ENCODE measurements at places on chromosomes 13 and 19.

- no peak for DNase-seq
Measured at GRCh38 chr13:47886314-47886713, 114.8 kb downstream of the SUCLA2 start.

GRCh38 chr19:10891405-10892086 is 20.2 kb downstream of the CARM1 start:
- no peak for DNase-seq

DNA sequence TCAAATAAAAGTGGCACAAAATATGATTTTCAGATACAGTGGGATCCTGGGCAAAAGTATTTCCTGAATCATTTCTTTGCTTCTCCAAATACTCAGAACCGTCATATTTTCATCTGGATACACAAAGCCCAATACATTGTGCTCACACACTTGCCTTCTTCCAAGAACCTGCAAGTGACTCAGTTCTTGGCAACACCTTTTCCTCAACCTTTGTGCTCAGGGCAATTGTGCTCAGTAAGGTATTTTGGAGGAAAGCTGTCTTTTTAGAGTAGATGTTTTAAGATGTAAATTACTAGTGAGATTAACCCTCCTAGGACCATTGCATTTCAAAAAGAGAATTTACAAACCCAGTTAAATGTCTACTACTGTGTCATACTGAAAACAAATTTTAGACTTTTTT is 233.5 kb downstream of the EFNB2 start:
- no peak for DNase-seq

- DNase-seq, result no peak
Measured at GRCh38 chr13:53105890-53106289, 77.3 kb downstream of the OLFM4 start.

- DNase-seq, result peak; percentile 82
Measured at GRCh38 chr19:6021878-6022569, 44.1 kb upstream of the RANBP3 start.

DNA sequence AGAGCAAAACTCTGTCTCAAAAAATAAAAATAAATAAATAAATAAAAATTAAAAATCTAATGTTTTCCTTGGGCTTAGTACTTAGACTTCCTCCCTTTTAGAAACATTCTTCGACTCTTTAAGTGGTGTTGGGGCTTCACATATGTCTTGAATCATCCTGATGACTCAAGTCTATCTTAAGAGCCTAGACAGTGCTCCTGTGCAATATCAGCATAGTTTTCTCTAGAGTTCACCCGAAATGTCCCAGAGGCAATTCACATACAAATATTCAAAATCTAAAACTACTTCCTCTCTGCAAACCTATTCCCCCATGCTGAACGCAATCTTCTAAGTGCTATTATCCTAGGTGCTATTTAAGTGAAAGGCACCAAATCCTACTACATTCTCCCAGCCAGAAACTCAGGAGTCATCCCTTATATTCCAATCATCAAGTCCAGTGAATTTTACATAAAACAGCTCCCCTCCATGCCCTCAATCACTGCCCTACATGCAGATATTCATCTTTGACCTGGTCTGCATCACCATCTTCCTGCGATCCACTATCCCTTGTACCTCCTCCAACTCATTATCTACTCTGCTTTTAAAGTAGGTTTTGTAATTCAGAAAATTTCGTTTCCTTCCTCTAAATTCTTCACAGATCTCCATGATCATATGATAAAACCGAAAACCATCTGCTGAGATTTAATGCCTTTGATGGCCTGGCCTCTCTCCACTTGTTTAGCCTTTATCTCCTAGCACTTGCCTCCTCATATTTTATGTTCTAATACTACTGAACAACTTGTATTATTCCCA is 102.7 kb downstream of the ELF1 start:
- no peak for DNase-seq

- peak; percentile 36 for DNase-seq
Measured at GRCh38 chr13:112767506-112768471, 78.0 kb downstream of the ATP11A start.

DNA sequence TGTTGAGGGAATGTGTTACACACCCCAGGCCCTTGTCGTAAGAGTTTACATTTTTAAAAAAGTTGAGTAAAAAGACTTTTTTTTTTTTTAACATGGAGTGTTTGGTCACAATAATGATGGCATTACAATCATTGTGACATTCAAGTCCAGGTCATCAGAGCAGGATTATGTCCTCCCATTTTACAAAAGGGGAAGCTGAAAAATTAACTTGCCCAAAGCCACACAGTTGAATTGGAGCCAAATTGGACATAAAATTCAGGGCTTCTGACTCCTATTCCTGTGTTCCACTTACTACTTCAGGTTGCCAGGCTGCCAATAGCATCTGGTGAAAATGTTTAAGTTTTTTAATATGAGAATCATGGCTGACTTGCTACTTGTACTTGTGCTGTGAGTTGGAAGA is 49.3 kb downstream of the DLEU7 start:
- DNase-seq, result no peak

- no peak for DNase-seq
Measured at GRCh38 chr13:109968876-109969577, 182.6 kb upstream of the IRS2 start.

- DNase-seq, result no peak
Measured at GRCh38 chr19:7505682-7506384, 10.1 kb upstream of the ZNF358 start.

DNA sequence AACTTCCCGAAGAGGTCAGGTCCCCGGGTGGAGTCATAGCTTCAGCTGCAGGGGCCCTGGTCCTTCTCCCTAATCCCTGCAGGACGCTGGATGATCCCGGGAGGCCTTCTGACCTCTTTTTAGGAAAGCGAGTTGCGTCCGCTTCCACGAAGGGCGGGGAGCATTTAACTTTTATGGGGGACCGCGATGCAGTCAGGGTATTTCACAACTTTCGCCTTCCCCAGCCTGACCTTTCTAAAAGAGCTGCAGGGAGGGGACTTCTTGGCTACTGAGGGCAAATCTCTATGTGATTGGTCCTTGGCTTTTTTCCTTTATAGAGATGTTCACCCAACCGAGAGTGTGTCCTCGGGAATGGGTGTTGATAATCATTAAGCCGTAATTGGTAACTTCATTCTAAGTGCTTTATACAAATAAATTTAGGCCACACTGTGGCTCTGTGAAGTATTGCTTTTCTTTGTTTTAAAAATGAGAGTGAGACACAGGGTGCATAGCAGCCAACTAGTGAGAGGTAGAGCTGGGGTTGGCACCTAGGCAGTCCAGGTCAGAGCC is 778 bp downstream of the ZNF230 start:
- DNase-seq, result no peak

GRCh38 chr13:73339086-73339485 is 280.3 kb downstream of the KLF5 start:
- no peak for DNase-seq

DNA sequence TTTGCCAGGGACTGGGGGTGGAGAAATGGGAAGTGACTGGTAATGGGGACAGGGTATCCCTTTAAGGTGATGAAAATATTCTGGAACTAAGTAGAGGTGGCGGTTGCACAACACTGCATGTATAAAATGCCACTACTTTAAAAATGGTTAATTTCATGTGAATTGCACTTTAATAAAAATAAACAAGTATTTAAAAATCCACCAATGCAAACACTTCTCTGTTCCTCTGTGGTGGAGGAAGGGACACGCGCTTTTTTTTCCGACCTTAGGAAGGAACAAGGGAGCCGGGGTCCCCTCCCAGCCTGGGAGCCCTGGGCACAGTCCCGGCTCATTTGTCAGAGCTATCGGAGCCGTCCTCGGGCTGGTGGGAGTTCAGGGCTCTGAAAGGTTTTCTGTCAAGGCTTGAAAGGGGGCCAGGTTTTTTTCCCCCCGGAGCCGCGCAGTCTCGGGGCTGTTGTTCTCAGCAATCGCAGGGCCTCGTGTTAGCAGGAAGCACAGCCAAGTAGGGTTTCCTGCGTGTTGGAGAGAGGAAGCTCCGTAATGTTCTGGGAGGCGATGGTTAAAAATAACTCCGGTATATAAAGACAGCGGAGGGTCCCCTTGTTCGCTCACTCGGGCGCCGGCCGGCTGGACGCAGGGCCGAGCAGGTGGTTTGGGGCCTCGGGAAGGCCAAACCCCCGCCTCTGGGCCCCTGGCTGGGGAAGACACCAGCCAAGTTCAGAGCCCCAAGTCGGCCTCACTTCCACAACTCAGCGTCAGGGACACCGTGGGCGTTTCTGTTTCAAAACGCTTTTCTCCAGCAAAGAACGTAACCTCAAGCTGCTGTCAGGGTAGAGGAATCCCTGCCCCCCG is 41.2 kb upstream of the KLF2 start:
- peak; percentile 72 for DNase-seq

DNA sequence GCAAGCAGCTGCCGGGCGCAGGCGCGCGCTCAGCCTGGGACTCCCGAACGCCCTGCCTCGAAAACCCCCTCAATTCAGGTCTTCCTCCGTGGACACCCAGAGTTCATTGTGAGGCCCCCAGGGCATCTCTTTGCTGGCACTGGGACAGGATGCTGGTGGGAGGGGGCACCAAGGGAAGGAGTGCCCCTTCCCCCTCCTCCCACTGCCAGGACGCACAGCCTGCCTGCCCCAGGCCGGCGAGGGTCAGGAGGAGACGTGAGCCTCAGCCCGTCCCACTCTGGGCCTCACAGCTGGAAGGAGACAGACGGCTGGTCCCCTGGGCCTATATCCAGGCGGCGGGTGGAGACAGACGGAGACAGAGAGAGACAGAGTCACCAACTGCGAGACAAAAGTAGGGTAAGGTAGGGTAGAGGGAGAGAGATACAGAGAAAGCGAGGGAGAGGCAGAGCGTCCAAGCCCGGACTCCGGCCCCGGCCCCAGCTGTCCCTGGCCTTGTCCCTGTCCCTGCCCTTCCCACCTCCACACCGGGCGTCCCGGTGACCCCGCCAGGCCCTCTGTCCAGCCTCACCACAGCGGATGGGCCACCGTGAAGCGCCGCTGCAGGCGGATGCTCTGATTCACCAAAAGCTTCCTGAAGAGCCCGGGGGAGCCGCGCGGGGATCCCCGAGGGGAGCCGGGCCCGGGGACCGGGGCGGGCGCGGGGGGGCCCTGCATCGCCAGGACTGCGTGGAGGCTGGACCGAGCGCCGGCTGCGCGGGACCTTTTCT is at the start of gene PDE4C:
Gene PDE4C (minus strand): TSS at position 737 of the 767 bp plus-strand sequence. CDS start 23 bp downstream, at position 714.
- DNase-seq, result no peak

DNA sequence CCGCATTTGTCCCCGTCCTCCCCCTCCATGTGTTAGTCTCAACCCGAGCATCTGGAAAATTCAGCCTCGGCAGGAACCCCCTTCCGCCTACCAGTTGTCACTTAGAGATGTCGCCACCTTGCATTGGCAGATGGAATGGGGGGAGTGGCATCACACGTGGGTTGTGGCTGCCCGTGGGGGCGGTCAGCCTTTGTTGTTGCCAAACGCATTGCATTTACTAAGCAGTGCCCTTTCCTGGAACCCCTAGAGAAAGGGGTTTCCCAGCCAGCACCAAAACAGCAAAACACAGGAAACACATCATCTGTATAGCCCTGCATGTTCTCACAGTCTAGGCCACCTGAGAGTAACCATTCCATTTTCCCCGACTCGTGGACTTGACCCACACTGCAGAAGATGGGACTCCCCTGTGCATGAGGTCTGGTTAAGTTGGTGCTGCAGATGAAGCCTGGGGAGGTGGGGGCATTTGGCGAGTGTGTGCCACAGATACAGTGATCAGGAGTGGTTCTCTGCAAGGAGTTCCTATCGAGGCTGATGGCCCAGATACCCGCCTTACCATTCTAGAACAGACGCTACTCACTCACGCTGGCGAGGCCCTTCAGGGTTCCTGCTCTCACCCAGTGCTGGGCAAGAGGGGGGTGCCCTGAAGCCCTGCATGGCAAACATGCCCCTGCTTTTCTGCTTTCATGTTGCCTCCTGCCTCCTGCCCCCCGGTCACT is 38.3 kb downstream of the TMED1 start:
- peak; percentile 88 for DNase-seq

- no peak for DNase-seq
Measured at GRCh38 chr19:3470500-3471128, 9.7 kb downstream of the SMIM24 start.

DNA sequence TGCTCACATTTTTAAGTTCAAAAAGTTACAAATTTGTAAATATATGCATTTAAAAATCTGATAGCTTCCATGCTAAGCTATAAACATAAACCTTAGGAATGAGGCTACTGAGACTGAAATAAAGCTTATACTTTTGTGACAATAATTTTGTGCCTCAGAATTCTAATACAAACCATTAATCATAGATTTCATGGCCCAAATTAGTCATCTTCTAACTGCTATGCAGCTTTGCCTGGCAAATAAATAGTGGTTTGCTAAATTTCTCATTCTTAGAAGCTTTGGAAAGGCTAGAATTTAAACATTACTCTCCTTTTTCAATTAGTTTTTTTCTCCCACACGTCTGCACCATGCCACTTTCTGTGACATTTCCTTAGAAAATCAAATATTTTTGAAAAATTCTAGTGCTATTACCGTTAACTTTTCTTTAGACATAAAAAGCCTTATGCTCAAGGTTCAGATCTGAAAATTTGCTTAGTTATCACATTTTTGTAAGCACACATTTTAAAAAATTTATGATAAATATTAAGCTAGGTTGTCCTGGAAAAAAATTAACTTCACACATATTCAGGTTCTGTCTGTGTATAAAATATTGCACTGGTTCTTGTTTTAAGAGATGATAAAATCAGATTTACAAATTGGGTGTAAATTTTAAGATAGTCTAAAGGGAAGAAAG is 46.9 kb downstream of the FNDC3A start:
- no peak for DNase-seq

- DNase-seq, result no peak
Measured at GRCh38 chr13:98568918-98569317, 8.0 kb downstream of the STK24 start.

DNA sequence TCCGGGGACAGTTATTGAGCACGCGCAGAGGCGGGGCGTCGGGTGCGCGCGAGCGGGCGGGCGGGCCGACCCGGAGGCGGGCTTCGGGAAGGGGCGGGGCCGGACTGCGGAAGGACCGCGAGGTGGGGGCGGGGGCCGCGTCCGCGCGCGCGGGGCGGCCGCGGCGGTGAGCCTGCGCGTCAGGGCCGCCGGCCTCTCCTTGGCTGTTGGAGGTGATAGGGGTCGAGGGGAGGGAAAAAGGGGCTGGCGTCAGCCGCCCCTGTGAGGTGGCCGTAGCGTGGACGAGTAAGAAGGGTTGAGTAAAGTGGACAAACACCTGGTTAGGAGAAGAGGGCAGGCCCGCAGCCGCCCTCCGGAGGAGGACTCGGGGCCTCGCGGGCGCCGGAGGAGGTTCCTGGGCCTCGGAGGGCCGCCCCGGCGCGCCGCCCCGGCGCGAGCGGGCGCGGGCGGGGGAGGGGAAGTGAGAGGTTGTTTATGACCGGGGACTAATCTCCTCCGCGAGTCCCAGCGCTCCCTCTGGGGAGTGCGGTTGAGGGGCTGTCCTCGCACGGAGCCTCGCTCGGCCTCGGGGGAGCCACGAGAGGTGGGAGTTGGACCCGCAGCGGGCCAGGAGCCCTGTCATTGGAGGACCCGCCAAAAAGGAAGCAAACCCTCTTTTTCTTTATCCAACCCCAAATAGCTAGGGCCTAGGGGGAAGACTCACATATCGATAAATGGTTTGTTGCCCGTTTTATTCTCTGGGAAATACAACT is 547 bp upstream of the INTS6 start:
- DNase-seq, result peak; percentile 86

DNA sequence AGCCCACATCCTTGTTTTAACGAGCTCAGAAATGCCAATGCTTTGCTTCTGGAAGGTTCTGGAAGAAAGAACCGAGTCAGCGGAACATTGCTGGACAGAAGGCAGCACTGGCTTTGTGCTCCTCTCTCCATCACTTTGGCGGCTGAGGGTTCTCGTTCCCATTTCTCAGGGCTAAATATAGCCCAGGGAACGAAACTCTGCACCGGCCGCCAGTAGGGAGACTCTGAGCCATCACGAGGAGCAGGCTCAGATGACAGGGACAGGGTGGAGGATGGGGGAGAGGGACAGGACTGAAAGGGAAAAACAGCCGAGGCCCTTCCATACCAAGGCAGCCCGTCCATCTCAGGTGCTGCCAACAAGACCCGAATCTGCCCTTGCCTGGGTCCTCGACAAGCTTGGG is 166.4 kb downstream of the CACNA1A start:
- DNase-seq, result no peak

Measured in CD4-positive, alpha-beta T cell treated with Interferon alpha-2 for 1 hour (primary cell).